A375 (cell line): ENCODE measurements at places on chromosomes 1 and 21. TPM values are rescaled to one million over a fixed set of nuclear protein-coding genes. Genes with fewer than 3 reads are reported as not detected.

The AADACL4 gene
- not detected in 2 replicates for total RNA-seq

The CD1B gene
- not detected in 2 replicates for total RNA-seq

The IGSF5 gene
- 0.16 TPM in 1 of 2 replicates, not detected in the other for total RNA-seq

The MRPL9 gene
- 189 and 194 TPM in 2 replicates for total RNA-seq

The C1orf232 gene
- not detected in 2 replicates for total RNA-seq

The CFAP74 gene
- total RNA-seq, result not detected in 2 replicates

The TMIGD3 gene
- not detected in 2 replicates for total RNA-seq

The IVL gene
- 0.08 TPM in 1 of 2 replicates, not detected in the other for total RNA-seq

The BACE2 gene
- total RNA-seq, result 64.2 and 65.8 TPM in 2 replicates

The BCL2L15 gene
- total RNA-seq, result 0.79 and 0.80 TPM in 2 replicates

The ATAD3B gene
- 52.9 and 59.0 TPM in 2 replicates for total RNA-seq

The SPRR5 gene
- not detected in 2 replicates for total RNA-seq

The PRKAA2 gene
- total RNA-seq, result 1.6 and 2.0 TPM in 2 replicates

The RNU1-1 gene
- total RNA-seq, result under 0.01 TPM in 2 replicates

The EFNA3 gene
- total RNA-seq, result 2.5 and 3.0 TPM in 2 replicates

The SPRR4 gene
- not detected in 2 replicates for total RNA-seq

The SPSB1 gene
- 9.5 and 15.3 TPM in 2 replicates for total RNA-seq

The POU2F1 gene
- total RNA-seq, result 17.2 and 17.5 TPM in 2 replicates

The ARHGAP29 gene
- 20.2 and 24.3 TPM in 2 replicates for total RNA-seq

The CFAP141 gene
- total RNA-seq, result not detected in 2 replicates

The GREM2 gene
- total RNA-seq, result not detected in 2 replicates

The CDC42SE1 gene
- total RNA-seq, result 79.9 and 87.9 TPM in 2 replicates

The NBPF4 gene
- total RNA-seq, result not detected in 2 replicates

The CLEC20A gene
- not detected in 2 replicates for total RNA-seq

The ELAPOR1 gene
- total RNA-seq, result 0.08 and 0.11 TPM in 2 replicates

The CCDC185 gene
- not detected in 2 replicates for total RNA-seq

The MSH4 gene
- total RNA-seq, result 0.04 and 0.08 TPM in 2 replicates
